ENCODE measurements at places on chromosomes 16 and 17.
A peak's percentile ranks its signal among the peaks of the same experiment; 100 is the strongest.

DNA sequence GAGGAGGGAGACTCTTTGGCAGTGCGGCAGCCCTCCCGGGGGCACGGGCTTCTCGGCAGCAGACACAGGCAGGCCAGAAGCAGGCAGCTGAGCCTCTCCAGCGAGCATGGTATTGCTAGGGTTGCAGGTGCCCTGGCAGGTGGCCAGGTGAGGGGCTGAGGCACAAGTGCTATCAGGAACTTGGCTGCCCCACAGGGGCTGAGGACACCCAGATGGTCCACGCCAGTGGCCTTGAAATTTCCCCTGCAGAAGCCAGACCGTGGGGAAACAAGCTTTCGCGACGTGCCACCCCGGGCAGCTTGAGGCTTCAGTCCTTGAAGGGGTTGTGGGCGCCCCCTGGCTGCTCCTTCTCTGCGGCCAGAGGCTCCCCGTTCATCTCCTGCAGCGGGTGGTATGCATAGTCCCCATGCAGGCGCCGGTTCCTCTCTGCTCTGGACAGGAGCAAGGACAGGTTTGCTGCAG, 8.5 kb downstream of the NAGPA start:
- DNase-seq = no peak

DNA sequence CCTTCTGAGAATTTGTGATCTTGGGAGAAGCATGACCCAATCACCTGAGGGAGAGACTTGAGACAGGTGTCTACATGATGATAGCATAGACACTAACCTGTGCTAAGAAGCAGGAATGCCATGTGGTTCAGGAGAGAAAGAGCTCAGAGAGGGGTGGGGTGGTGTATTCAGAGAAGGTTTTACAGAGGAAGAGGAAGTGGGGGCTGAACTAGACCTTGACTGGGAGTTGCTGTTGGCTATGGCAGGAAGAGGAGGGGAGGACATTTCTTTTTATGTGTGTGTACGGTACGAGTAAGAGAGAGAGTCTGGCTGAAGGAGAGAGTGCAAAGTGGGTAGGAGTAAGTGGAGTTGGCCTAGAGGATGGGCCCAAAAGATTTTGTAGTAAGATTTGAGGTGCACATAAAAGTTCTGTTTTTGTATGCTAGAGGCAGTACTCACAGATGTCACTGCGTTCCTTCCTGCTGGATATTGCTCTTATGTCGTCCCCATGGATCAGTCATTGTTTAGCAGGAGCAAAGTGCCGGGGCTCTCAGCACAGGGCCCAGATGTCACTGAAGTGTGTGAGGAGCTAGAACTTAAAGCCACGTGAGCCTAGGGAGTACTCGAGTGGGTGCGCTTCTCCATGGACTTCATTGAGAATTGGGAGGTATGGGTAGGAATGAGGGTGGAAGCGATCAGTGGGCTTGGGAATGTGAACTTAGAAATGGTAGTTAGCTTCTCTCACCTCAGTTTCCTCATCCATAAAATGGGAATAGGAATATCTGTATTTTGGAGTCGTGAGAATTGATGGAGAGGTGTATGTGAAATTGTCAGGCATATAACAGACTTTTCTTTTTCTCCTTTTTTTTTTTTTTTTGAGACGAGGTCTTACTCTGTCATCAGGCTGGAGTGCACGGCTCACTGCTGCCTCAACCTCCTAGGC, 22.1 kb downstream of the SLC7A6 start:
- DNase-seq = no peak

- DNase-seq = no peak
Observed at GRCh38 chr17:73476890-73477350, 165.1 kb upstream of the CDC42EP4 start.

GRCh38 chr16:82329504-82330192, 159.6 kb upstream of the MPHOSPH6 start:
- no peak for DNase-seq

GRCh38 chr16:50354629-50355456, 13.9 kb downstream of the BRD7 start:
- no peak for DNase-seq

DNA sequence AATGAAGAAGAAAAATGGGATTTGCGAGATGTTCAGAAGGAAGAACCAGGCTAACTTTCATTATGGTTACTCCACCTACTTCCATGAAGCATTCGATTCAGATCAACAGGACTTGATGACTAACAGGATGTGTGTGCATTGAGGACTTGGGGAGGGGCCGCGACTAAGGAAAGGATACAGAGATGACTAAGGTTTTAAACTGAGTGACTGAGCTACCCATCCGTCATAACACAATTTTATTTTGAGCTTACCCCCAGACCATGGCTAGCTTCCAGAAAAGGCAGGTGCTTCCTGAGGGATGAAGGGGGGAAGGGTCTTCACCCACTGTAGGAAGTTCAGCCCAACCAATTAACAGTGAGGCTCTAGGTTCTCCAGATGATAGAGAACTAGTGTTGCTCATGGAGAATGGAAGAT, 2.5 kb upstream of the CDYL2 start:
- DNase-seq = peak; percentile 1

- no peak for DNase-seq
Observed at GRCh38 chr17:37301288-37301687, 74.5 kb upstream of the C17orf78 start.

DNA sequence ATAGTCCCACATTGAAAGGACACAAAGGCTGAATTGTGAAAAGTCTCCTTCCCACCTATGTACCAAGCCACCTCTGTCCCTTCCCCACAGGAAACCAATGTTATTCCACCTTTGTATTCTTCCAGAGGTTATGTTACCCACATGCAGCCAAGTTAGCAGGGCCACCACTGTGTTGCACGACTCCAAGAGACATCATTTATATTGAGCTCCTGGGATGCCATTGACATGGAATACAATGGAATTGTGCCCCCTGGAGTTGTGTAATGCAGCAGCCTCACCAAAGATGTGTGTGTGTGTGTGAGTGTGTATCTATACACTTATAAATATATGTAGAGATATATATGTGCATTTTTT, 21.6 kb upstream of the MSI2 start:
- no peak for DNase-seq

DNA sequence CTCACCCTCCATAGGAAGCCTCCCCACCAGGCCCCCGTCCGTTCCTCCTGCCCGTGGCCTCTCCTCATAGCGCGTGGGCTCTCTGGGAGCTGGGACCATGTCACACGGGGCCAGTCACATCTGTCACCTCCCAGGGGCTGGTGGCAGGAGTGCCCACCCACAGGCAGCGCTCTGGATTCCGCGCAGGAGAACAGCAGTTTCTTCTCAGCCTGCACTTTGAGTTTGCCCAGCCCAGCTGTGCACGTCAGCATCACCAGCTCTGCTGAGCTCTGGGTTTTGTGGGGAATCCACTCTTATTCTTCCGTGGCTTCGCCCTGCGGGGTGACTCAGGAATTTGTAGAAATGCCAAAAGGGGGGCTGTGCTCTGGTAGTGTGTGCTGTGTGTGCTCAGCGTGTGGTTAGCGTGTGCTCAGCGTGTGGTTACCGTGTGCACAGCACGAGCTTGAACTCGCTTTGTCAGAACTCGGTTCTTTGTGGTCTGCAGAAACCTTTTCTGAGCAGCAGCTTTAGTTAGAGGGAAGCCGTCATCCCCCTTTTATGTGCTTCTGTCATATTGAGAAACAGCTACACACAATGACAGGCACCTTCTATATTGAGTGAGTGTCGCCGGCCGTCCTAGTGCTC, 3.2 kb downstream of the ACSF3 start:
- peak; percentile 25 for DNase-seq

GRCh38 chr16:49856672-49857330, 889 bp upstream of the ZNF423 start:
- no peak for DNase-seq

GRCh38 chr17:78824240-78824639, 16.4 kb downstream of the USP36 start:
- no peak for DNase-seq

- DNase-seq = no peak
Observed at GRCh38 chr17:82858376-82859126, 18.7 kb upstream of the ZNF750 start.

DNA sequence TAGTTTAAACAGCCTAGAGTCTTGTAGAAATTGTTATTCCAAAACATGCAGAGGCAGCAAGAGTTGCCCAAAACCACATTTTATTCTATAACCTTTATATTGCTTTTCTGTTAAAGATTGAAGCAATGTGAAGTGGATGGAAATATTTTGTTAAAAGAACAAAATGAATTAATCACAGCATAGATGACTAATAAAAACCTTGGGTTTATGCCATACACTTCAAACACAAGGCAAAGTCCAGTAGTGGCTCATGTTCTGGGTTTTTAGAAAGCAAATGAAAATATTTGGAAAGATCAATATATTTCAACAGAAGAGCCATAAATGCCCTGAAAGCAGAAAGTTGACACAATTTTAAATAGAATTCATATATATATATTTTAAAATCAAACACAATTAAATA, 36.7 kb upstream of the ULK2 start:
- DNase-seq = no peak

GRCh38 chr16:13873835-13874438, 46.0 kb upstream of the ERCC4 start:
- no peak for DNase-seq

DNA sequence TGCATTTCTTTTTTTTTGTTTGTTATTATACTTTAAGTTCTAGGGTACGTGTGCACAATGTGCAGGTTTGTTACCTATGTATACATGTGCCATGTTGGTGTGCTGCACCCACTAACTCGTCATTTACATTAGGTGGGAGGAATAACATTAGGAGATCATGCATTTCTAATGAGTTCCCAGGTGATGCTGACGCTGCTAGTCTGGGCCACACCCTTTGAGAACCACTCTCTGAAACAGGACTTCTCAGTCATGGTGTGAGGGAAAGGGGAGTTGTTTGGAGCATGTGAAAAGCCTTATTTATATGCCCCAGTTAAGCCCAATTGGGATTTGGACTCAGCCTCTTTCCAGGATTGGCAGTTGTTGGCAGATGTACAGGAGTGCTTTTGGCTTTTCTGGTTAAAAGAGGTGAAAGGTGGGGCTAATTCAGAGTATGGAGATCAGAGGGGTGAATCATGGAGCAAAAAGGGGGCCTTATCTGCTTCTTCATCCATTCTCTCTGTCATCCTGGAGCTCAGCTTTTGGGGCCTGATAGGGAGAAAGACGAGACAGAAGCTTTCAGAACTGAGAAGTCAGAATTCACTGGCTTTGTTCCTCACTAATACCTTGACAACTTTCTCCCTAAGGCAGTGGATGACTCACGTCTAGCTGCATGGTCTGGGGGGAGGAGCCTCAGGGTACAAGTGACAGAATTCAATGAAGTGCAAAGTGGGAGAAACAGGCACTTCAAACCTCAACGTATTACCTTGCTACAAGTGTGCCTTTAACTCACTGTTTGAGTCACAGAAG, 180.0 kb upstream of the CACNG3 start:
- DNase-seq = no peak

- no peak for DNase-seq
Observed at GRCh38 chr17:79691931-79692330, 38.8 kb upstream of the ENPP7 start.

GRCh38 chr17:52758481-52758880, 600.0 kb upstream of the CA10 start:
- DNase-seq = no peak
